Astrocyte of the spinal cord (primary cell): ENCODE measurements at places on chromosomes 13 and 19.
A peak's percentile ranks its signal among the peaks of the same experiment; 100 is the strongest.

- DNase-seq, result no peak
These were observed 339.1 kb upstream of the OBI1 start for GRCh38 chr13:78997902-78998629.

GRCh38 chr19:45340899-45341453 lies 426 bp downstream of the KLC3 start:
- no peak for DNase-seq

- DNase-seq, result no peak
These were observed 1.4 kb downstream of the MATK start for GRCh38 chr19:3784607-3785450.

DNA sequence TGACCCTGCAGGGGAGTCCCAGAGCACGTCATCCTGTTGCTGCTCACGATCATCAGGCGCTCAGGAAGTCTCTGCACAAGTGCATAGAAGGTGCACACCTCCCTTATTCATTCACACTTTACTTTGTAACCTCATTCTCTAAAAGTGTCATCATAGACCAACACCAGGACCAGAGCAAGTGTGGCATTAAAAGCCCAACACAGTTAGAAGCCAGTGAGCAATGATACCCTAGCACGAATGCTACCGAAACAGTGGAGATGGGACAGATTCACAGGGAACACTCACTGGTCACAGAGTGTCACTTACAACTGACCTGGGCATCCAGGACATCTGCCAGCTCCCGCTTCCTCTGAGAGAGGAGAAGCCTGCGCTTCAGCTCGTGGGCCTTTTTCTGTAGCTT lies 17.0 kb downstream of the HAUS8 start:
- DNase-seq, result peak; percentile 38

- DNase-seq, result no peak
These were observed 26.4 kb downstream of the LEUTX start for GRCh38 chr19:39805104-39805503.

GRCh38 chr13:33636955-33637670 lies 180.8 kb upstream of the RFC3 start:
- DNase-seq, result no peak

DNA sequence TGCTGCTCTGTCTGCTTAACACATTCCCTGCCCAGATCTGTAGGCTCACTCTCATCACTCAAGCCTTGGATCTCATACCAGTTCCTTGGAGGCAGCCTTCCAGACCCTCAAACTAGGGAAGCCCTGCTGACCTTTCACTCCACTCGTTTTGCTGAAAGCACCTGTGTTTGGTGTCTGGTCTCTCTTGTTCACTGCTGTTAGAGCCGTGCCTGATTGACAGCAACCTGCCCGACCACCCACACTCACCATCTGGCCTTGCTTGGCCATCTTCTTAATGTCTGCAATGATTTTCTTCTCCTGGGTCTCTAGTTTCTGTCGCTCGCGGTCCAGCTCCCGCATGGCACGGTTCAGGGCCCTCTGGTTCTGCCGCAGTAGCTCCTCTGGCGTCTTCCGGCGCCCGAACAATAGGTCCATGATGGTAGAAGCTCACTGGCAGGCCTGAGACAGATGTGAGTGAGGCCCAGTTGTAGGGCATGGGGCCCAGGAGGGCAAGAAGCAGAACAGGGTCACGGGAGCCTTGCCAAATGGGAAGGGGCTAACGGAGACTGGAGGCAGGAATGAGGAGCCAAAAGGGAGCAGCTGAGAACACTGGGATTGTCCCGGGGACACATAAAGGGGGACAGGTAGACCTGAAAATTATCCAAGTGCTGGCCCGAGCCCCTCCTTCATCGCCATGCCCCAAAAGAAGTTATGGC lies 959 bp downstream of the CHMP2A start:
- DNase-seq, result no peak

- DNase-seq, result no peak
These were observed 24.1 kb upstream of the PTPRS start for GRCh38 chr19:5364674-5365073.

DNA sequence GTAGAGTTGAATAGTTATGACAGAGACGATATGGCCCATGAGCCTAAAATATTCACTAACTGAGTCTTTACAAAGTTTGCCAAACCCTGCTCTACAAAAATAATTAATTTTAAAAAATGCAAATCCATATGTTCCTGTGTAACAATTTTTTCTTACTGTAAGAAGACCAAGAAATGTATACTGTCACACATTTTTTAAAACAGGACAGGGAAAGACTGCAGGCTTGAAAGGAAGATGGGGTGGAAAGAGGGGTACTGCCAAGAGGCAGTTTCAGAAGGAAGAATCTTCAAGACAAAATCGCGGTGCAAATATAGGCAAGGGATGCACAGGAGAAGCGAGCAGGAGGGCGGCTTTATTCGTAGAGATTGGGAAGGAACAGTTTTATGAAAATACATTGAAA lies 115.7 kb upstream of the KLHL1 start:
- no peak for DNase-seq

- no peak for DNase-seq
These were observed 24.1 kb upstream of the WTIP start for GRCh38 chr19:34457446-34457845.

- no peak for DNase-seq
These were observed 194.0 kb upstream of the PCDH17 start for GRCh38 chr13:57437587-57437986.
